ENCODE measurements at places on chromosomes 2 and 18.

- no peak for DNase-seq
These were observed 150.2 kb downstream of the TTC32 start for GRCh38 chr2:19751631-19752030.

GRCh38 chr2:14577843-14578242 is 54.7 kb upstream of the LRATD1 start:
- no peak for DNase-seq

DNA sequence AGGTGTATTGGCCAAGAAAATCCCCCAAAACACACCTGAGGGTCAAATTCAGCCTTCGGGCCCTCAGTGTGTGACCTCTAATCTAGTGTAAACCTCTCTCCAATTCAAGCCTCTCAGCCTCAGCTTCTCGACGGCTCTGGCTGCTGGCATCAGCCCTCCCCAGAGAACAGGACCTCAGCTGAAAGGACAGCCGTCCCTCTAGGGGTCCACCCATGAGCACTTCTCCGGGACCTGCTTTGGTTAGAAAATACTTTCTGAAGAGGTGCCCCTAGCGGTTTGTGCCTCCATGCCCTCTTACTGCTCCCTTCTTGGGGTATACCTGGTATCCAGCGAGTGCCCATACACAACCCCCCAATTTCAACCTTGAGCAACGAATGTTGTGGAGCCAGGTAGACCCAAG is 48.8 kb downstream of the INHBB start:
- DNase-seq = no peak

- peak; percentile 21 for DNase-seq
These were observed 130.6 kb downstream of the CLIP4 start for GRCh38 chr2:29245742-29246382.

DNA sequence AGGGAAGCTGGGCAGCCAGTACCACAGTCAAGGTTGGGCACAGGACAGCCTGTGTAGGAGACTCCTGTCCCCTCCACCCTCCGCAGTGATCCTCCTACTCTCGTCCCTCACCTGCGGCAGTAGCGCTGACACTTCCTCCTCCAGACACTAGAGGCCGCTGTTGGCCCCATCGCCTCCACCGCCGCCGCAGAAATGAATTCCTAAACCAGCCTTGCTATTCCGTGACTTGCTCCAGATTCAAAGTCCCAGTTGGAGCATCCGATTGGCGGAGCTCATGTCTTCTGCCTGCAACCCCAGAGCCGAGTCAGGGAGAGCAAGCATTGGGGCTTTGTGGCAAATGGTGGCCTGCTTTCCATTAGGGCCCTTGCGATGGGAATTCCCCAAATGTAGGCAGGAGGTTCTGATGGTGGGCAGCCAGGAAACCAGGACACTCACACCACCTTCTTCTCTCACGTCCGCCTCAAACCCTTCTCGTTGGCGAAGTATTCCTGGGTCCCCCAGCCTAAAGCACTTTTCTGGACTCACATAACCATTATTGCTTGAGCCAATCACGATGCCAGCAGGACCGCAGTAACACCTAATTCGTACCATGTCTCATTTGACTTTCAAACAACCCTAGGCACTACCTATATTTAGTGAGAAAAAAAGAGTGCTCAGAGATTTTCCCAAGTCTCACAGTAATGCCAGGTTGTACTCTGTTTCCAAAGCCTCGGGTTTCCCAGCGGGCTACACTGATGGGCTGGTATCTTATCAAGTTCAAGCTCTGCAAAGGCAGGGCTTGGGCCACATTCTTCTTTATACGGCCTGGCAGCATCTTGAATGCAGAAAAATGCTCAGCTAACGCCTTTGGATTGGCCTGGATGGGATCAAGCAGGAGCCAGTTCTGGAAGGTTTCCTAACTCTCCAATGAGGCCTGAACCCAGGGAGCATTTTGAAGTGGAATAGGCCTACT is 1.2 kb upstream of the DNAJB2 start:
- peak; percentile 67 for DNase-seq

- no peak for DNase-seq
These were observed 13.0 kb upstream of the SULT1C4 start for GRCh38 chr2:108364676-108365297.

DNA sequence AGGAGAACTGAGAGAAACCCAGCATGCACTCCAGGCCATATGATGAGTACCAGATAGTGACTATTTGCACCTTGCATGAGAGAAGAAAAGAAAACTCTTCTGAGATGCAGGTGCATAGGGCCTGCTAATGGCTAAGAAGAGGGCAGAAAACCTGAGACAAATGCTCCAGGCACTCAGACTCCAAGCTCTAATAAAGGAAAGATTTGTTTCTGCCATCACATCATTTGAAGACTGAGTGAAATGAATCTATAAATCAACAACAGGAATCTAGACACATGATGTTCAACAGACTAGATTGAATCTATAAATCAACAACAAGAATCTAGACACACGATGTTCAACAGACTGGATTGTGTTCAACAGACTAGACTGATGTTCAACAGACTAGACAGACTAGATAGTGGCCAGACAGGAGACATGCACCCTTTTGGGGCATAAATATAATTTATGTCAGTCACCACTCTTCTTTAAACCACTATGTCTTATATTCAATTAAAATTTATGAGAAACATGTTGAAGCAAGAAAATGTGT is 482.7 kb upstream of the UBE2E3 start:
- DNase-seq = no peak

GRCh38 chr2:234462218-234462992 is 34.5 kb downstream of the ARL4C start:
- no peak for DNase-seq

GRCh38 chr2:121790276-121790956 is 35.0 kb downstream of the TSN start:
- peak; percentile 89 for DNase-seq

- no peak for DNase-seq
These were observed 4.4 kb downstream of the TEX44 start for GRCh38 chr2:231597014-231597611.

DNA sequence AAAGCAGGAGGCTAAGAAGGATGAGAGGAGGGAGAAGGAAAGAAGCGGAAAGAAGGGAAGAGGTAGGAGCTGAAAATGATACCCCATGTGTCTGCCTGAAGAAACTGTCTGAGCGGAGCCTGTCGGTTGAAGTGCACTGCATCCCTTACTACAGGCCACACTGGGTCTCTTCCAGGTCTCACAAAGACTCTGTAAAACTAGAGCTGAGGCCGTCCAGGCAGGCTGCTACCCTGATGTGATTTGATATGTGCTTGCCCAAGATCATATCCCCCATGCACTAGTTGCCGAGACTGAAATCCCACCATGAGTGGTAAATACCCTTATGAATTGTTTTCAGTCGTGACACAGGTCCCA is 134.4 kb downstream of the MAIP1 start:
- no peak for DNase-seq

DNA sequence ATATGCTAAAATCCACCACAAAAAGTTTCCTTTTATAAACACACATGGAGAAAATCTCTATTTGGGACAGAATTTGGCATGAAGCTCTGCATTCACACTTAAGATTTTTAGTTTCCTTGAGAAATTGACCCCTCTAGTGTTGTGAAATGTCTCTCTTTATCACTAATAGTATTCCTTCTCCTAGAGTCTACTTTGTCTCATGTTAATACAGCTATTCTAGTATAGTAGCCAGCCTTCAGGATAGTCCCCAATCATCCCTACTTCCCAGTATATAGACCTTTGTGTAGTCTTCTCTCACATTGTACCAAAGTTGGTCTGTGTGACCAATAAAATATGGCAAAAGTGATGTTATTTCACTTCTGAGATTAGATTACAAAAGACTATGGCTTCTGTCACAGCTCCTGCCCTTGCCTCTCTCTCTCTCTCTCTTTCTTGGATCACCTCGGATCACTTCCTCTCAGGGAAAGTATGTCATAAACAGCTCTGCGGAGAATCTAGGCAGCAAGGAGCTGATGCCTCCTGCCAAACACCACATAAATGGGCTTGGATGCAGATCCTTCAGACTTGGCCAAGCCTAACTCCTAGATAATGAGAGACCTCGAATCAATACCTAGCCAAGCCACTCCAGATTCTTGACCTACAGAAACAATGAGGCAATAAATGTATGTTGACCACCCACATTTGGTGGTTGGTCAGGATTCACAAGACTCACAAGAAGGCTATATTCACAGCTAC is 59.7 kb upstream of the NABP1 start:
- no peak for DNase-seq

GRCh38 chr2:64861452-64862397 is 127.5 kb upstream of the SLC1A4 start:
- DNase-seq = no peak

GRCh38 chr2:14647714-14648113 is 15.2 kb downstream of the LRATD1 start:
- DNase-seq = no peak

DNA sequence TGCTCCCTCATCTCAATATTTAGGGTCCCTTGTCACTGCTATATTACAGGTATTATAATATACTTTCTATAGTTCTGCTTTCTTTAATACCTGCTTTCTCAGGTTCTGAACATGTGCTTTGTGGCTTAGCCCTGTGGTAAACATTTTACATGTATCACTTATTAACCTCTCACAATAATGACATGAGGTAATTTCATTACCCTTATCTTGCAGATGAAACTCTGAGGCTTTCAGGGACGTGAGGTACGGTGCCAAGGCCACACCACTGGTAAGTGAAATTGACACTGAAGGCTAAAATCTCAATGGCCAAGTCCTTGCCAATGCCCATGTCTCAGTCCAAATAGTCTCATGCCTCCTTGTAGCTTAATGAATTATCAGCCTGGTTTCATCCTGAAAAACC is 21.7 kb downstream of the LINC00305 start:
- DNase-seq = no peak

DNA sequence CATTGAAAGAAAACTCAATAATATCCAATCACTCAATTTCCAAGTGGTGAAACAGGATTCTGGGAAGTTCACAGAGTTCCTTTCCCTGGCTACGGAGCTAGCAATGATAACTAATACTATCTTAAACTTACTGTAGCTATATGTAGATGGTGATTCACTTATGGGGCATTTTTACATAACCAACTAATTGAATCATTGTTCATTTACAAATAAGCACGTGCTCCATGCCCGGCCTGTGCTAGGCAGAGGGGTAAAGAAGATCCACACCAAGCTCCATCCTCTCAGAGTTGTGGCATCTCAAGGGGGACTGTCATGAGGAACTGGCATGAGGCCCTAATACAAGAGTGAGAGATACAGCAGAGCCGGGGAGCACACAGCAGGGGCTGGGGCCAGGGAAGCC is 176.3 kb downstream of the ANKRD30B start:
- DNase-seq = no peak

- DNase-seq = no peak
These were observed 10.8 kb downstream of the GLS start for GRCh38 chr2:190891372-190891771.

- no peak for DNase-seq
These were observed 59.1 kb upstream of the SLC14A2 start for GRCh38 chr18:45556222-45556621.

DNA sequence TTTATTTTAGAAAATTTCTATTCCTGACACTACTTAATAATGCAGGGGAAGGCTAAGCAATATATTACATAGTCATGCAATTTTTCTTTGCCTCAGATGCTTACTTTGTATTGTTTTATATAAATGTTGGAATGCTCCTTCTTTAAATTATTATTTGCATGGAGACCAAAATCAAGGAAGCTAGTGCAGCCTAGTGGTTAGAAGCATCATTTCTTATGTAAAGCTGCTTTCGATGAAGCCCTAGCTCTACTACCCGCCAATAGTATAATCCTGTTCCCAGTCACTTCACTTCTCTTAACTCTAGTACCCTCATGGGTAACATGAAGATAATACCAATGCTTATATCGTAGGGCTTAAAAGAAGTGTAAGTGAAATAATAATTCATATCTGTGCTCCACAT is 198.9 kb downstream of the LRATD1 start:
- no peak for DNase-seq

GRCh38 chr2:119119076-119119785 is 39.3 kb downstream of the C1QL2 start:
- no peak for DNase-seq
